Renal pelvis (tissue), 12 donors: ENCODE measurements at places on chromosomes 3 and 15. TPM values are rescaled to one million over a fixed set of nuclear protein-coding genes. Genes with fewer than 3 reads are reported as not detected.

Gene ITPKA
- polyA plus RNA-seq: 0.61 TPM

DNA sequence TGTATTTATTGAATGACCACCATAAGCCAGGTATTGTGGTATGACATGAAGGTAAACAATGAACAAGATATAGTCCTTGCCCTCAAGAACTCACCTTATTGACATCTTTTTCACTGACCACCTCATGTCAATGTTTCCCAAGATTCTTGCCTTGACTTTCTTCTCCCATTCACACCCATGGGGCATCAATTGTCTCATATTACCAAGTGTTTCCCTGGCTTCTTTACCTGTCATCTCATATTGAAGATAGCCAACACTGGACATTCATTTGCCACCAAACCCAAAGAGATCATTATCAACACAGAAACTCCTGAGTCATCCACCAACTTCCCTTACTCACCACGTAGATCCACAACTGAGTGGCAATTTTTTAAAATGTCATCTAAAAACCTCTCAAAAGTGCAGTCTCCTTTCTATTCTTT is 2.2 kb downstream of the EFHB start:
- DNase-seq: no peak

DNA sequence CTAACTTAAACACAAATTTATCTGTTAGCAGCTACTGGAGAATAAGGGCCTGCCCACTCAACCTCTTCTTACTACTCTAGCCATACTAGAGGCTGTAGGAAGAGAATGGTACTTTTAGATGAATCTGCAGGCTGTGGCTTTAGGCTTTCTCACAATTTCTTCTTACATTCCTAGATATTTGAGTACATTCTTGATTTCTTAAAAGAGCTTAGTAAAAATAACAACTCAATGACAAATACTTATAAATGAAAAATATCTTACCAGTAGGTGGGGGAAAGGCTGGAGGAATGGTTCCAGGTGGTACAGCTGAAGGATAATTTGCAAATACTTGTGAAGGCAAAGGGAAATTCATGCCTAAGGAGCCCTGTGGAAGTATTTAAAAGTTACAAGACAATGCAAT is 92.9 kb upstream of the GK5 start:
- DNase-seq: no peak

DNA sequence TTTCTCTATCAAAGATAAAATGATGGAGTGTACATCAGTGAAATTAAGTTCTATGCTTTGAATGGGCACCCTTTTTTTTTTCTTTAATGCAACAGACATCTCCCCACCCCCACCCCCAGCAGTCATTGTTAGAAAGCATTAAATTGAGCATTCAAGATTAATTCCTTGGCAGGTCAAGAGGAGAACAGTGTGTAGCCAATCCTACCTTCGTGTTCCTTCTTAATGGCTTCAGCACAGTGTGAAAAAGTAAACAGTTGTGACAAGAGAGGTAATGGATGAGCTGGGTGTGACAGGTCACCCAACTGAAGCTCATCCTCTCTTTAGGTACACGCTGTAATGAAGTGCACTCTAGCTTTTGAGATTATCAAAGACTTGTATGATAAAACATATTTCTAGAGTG is 198.5 kb upstream of the RARB start:
- DNase-seq: peak; percentile 44

DNA sequence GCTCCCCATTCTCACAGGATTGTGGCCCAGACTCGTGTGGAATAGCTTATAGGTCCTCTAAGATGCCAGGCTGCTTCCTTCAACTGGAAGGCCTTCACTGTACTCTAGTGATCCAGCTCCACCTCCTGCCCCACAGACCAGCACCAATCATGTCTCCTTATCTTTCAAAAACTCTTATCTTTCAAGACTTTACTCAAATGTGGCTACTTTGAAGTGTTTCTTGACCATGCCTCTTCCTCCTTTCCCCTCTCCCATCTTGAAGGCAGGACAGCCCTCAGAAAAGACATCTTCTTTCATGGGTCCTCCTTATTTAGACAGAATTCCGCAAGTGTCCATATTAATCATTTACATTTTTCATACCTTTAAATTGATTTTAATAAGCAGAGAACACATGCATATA is 142.3 kb downstream of the CHST2 start:
- no peak for DNase-seq

DNA sequence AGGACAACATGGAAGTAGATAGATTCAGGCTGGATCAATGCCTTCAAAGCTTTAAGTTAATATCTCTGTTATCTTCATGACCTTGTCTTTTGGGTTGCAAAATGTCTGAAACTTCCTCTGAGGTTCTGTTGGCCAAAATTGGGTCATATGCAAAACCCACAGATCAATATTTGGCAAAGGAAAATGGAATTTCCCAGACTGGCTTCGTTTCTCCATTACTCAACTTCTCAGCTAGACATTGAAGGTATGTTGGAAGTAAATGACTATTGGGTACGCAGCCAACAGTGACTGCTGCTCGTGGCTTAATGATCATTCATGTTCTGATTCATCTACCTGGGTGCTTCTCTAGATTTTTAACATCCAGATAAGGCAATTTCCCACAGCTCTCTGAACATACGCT is 675.4 kb upstream of the SGO1 start:
- DNase-seq: no peak

- no peak for DNase-seq
These were observed 196.7 kb upstream of the TPRG1 start for GRCh38 chr3:188974856-188975599.

- DNase-seq: no peak
These were observed 555.8 kb upstream of the IL12A start for GRCh38 chr3:159432682-159433340.

- peak; percentile 51 for DNase-seq
These were observed at the start of gene SIDT1 for GRCh38 chr3:113531826-113532697. Gene SIDT1, plus strand, starts transcription at chr3:113532555. Its CDS starts 467 bp downstream, at chr3:113533022.

GRCh38 chr3:38497031-38497430 is 891 bp downstream of the EXOG start:
- no peak for DNase-seq

GRCh38 chr3:186180151-186180550 is 71.3 kb upstream of the ETV5 start:
- DNase-seq: no peak

GRCh38 chr3:81910244-81910852 is 148.9 kb upstream of the GBE1 start:
- DNase-seq: no peak
